Uterine smooth muscle cell (primary cell): ENCODE measurements at places on chromosomes 7 and 10. TPM values are rescaled to one million over a fixed set of nuclear protein-coding genes. Genes with fewer than 3 reads are reported as not detected.

AGR2 gene
- under 0.01 TPM in 1 of 2 replicates, not detected in the other for total RNA-seq

TSPAN33 gene
- 0.11 and 0.25 TPM in 2 replicates for total RNA-seq

DNAJC1 gene
- 68.1 and 70.6 TPM in 2 replicates for total RNA-seq

GJD4 gene
- 0.12 TPM in 1 of 2 replicates, not detected in the other for total RNA-seq

NAT16 gene
- under 0.01 and 0.33 TPM in 2 replicates for total RNA-seq

HOXA6 gene
- total RNA-seq, result 0.37 and 1.7 TPM in 2 replicates

AKR1B15 gene
- total RNA-seq, result not detected in 2 replicates

LIPK gene
- total RNA-seq, result not detected in 2 replicates

SLC16A9 gene
- 1.1 and 1.2 TPM in 2 replicates for total RNA-seq

CCDC146 gene
- 0.87 and 1.1 TPM in 2 replicates for total RNA-seq

SUFU gene
- total RNA-seq, result 2.2 and 2.4 TPM in 2 replicates

ARMC3 gene
- not detected in 2 replicates for total RNA-seq

PRLHR gene
- 0.12 TPM in 1 of 2 replicates, not detected in the other for total RNA-seq

CWF19L1 gene
- 20.5 and 39.8 TPM in 2 replicates for total RNA-seq

CXCL12 gene
- total RNA-seq, result 16.2 and 25.2 TPM in 2 replicates

TSPAN13 gene
- 7.6 and 9.7 TPM in 2 replicates for total RNA-seq

HOXA4 gene
- total RNA-seq, result 0.22 and 0.37 TPM in 2 replicates

ASZ1 gene
- not detected in 2 replicates for total RNA-seq

PLEKHS1 gene
- not detected in 2 replicates for total RNA-seq

CHRM2 gene
- 2.2 and 3.1 TPM in 2 replicates for total RNA-seq

METTL2B gene
- total RNA-seq, result 40.0 and 53.3 TPM in 2 replicates

GPR37 gene
- 1.5 and 2.0 TPM in 2 replicates for total RNA-seq

RNF32 gene
- total RNA-seq, result 1.2 and 2.0 TPM in 2 replicates

CNPY1 gene
- total RNA-seq, result not detected in 2 replicates

GRM8 gene
- total RNA-seq, result 0.11 TPM in 1 of 2 replicates, not detected in the other

OPALIN gene
- total RNA-seq, result not detected in 2 replicates

PLCE1 gene
- 2.2 and 2.5 TPM in 2 replicates for total RNA-seq

ATP6V0A4 gene
- under 0.01 TPM in 2 replicates for total RNA-seq

TSPAN15 gene
- 1.2 and 1.4 TPM in 2 replicates for total RNA-seq

TAS2R5 gene
- total RNA-seq, result 0.55 and 1.00 TPM in 2 replicates

AKR1E2 gene
- 6.5 and 24.9 TPM in 2 replicates for total RNA-seq

CYP2C19 gene
- not detected in 2 replicates for total RNA-seq

LRIT1 gene
- total RNA-seq, result not detected in 2 replicates

MINPP1 gene
- 33.6 and 34.5 TPM in 2 replicates for total RNA-seq
